ENCODE measurements at places on chromosomes 16 and 17.

DNA sequence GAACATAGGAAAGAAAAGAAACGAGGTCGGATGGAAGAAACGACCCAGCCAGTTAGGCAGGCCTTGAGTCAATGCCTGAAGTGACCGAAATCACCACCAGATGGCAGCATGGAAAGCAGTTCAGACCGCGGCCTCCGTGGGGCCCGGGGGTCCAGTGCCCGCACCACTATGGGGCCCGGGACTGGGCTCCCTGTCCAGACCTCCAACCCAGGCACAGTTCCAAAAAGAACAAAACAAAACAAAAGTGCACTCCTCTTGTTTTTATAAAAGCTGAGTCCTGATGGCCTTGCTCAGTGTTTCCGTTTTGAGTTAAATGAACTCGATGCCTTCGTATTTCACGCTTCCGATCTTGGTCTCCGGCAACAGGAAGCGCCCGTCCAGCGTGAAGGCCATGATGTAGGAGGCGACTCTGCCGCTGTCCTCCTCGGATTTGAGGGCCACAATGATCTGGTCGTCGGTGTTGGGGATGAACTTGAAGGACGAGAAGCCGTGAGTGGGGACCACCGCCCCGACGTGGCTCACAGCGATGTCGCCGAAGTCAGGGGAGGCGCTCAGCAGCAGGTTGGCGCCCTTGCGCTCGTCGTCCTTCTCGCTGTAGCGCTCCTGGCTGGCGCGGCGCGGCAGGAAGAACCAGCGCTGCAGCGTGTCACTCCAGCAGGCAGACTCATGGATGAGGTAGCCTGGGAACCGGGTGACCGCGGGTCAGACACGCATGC is 13.7 kb upstream of the LGALS3BP start:
- no peak for DNase-seq

- no peak for DNase-seq
These were observed 1.2 kb upstream of the ZMYND15 start for GRCh38 chr17:4738136-4739121.

- DNase-seq = no peak
These were observed 14.1 kb downstream of the NQO1 start for GRCh38 chr16:69712277-69712676.

DNA sequence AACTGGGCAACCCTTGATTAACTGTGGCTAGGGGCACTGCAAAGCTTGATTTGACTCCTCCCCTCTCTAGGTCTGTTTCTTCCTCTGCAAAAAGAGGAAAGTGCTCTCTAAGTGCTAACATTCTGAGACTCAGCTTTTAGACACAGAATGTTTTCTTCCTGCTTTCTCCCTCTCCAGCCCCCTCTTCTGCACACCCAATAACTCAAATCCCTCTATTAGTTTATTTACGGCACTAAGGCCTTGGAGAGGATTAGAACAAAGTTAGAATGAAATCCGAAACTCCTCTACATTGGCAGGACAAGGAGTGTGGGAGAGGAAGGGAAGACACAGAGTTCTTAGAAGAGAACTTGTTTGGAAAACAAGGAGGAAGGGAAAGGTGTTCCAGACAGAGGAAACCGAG is 3.3 kb upstream of the SBK1 start:
- no peak for DNase-seq

DNA sequence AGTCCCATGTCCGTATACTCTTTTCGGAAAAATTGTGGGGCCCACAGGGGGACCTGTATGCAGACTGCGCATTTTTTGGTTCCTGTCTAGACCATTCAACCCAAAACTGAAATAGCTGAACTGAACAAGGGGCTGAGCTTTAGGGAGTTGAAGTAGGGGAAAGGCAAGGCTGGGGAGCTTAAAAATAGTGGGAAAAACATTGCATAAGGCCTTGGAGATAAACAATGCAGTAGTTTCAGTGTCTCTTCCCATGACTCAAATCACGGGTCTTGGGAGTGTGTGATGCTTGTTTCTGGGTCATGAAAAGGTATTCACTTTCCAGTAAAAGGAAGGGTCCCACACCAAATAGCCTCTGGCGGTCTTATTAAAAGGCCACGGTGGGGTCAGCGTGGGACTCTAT is 402.8 kb upstream of the SALL1 start:
- no peak for DNase-seq

DNA sequence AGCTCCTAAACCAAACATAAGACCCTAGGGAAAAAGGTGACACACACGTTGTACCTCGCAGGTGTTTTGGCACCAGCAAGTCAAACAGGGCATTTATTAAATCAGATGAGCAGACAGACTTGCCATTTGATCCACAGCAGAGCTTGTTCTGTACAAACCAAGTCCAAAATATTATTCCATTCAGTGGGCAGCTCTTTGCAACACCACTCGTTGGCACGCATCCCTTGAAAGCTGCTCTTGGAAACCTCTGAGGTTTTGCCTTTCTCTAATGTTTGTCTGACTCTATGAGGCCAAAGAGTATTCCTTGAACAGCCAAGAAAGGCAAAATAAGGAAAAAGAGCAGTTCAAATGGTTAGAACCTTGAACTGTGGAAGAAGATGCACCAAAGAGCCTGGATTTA is 12.7 kb downstream of the TMEM100 start:
- no peak for DNase-seq

DNA sequence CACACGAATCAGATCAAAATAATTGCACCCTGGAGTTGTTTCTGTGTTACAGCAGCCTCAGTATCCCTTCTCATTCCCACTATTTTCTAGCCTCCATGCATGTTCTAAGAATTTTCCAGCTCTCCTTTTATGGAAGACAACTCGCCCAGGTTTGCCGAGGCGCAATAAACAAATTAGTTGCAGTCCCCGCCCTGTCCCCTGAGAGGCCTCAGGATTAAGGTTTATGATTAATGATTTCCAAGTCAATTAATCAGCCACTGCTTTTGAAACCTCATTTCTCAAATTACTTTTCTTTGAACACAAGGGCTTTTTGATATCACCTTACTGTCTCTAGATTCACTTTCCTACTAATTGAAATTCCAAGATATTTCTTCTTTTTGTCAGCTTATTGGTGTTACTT is 138.3 kb upstream of the HSBP1 start:
- no peak for DNase-seq

DNA sequence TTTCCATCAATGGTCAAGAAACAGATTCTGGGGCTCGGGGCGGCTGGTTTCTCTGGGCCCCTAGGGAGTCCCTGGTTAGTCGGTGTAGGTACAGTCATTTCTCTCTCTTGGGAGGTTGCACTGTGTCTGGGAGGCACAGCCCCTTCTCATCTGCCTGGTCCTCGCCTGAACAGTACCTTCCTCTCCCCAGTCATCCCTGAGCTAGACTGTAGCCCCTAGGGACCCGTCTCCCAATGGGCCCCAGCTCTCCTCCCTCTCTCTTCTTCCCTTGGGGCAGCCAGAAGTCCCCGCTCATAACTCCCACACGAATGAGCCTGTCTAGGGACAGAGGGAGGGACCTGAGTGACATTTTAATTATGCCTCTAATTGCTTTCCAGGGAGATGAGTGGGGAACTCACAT is 20.2 kb upstream of the CPSF4L start:
- no peak for DNase-seq

DNA sequence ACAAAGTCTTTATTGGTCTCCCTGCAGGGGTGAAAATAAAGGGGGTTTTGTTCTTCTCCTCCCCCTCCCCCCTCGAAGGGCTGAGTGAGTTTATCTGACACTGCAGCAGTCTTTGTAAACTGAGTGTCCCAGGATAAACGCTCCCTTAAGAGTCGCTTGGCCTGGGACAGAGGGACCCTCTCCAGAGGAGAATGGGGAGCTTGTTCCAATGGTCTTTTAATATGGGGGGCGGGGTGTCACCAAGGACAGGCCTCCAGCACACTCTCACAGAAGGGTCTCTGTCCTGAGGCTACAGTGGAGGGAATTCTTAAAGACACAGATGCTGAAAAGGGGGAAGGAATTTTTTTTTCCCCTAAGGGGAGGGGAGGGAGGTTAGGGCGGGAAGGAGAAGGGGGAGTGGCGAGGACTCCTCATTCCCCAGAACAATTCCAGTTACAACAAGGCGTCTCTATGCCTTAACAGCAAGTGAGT is 455.5 kb downstream of the SOX9 start:
- no peak for DNase-seq

DNA sequence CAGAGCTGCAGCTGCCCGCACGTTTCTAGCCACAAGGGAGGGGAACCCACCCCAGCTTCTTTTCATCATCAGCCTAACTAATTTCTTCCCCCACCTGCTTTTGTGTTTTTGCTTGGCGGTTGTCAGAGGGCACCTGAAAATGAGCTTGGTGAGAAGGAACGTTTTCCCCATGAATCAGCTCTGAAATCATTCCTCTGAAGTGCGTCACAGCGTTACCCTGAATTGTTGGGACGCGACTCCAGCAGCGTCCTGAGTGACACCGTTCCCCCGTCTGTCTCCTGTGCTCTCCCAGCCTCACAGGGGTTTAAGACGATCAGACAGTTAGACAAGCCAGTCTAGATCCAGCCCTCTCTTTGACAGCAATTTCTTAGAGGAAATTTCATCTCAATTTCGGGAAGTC is 722.9 kb upstream of the EEF2KMT start:
- no peak for DNase-seq

DNA sequence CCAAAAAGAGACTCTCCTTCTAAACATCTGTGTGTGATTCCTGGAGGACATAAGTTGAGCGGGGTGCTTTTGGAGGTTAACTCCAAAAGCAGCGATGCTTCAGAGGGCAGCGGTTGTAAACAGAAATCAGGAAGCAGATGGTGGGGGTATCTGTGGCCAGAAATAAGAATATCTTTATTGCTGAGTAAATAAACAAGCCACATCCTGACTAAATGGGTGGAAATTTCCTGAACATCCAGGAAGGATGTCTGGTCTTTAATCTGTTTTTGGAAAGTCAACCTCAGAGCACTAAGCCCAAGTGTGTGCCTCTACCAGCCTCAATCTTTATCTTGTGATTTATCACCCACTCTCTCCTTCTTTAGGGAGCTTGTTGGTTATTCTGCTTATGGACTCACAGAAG is 123.3 kb downstream of the CDH13 start:
- DNase-seq = no peak

DNA sequence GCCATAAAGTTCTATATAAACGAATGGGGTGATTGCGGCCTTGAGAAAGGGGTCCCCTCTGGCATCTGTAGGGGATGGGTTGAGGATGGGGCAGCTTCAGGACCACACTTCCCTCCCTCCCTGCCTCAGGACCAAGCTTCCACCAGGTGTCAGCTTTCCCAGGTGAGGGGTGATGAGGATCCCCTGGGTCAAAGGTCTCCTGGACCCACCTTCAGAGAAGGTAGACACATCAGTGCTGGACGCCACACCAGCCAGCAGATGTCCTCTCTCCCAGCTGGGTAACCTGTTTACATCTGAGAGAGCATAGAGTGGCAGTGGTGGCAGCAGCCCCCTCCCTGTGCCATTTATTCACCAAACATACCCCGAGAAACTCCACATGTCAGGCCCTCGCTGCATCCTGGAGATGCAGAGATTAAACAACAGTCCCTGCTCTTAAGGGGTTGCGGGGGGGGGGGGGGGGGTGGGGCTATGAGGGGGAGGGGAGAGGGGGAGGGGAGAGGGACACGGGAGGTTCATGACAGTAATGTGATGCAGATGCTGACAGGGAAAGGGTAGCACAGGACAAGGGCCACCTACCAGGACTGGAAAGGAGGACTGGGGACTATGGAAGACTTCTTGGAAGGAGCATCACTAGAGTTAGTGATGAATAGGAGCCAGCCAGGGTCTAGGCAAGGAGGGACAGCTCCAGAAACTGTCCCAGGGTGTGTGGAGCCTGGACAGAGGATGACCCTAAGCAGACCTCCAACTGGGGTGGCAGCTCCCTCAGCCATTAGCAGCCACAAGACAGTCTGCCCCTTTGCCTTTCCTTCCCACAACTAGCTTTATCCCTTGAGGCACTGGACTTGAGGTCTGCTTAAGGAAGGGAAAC is 5.0 kb downstream of the PROCA1 start:
- DNase-seq = no peak

- DNase-seq = no peak
These were observed 28.5 kb upstream of the MAF start for GRCh38 chr16:79628988-79629387.

- no peak for DNase-seq
These were observed 628 bp downstream of the GABARAPL2 start for GRCh38 chr16:75566758-75567255.

DNA sequence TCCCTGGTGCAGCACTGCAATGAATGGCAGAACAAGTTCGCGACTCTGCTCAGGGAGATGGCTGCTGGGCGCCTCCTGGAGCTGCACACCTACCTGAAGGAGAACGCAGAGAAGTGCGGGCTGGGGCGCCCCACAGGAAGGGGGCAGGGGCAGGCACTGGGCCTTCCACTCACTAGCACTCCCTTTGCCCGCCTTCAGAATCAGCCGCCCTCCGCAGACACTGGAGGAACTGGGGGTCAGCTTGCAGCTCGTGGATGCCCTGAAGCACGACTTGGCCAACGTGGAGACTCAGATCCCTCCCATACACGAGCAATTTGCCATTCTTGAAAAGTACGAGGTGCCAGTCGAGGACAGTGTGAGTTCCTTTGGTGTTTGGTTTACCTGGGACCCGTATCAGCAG is 46.4 kb downstream of the DNAH2 start:
- no peak for DNase-seq

DNA sequence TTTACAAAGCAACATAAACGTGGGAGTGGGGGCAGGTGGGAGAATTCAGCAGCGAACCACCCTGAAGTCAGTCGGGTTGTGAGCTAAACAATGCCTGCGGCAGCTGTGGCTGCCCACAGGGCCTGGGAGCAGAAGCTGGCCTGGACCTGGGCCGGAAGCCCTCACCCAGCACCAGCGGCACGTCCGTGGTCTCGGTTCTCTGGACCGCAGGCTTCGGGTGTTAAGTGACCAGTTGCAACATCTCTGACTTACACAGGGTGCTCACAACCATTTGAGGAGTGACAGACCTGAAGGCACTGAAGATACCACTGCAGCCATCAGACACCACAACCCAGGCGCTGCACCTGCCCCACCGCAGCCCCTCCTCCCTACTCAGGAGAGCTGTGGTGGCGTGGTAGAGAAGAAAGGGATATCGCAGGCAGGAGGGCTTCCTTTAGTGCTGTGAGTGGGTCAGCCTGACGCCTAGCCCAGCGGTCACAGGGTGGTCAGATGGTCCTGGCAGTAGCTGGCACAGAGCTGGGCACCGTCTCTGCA is 33.8 kb downstream of the CBFA2T3 start:
- no peak for DNase-seq

DNA sequence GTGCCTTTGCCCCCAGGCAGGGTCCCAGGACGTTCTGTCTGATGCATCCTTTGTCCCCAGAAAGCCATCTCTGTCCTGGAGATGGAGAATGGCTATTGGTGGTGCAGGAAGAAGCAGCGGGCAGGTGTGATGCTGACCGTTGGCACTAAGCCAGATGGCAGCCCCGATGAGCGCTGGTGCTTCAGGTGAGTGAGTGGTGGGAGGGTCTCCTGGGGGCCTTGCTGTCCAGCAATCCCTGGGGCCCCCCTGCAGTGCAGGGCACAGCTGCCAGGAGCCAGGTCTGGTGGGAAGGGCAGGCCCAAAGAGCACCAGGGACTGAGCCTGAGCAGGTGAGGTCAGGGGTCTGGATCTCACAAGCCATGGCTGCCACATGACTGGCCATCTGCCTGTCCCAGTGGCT is 18.1 kb downstream of the TRPV2 start:
- no peak for DNase-seq

- DNase-seq = no peak
These were observed 2.9 kb downstream of the STARD3 start for GRCh38 chr17:39639566-39640458.
